ENCODE measurements at places on chromosomes 1 and 21. TPM values are rescaled to one million over a fixed set of nuclear protein-coding genes. Genes with fewer than 3 reads are reported as not detected.

Gene BMP8B
- total RNA-seq, result not detected

Gene NPPB
- total RNA-seq, result not detected

Gene IGSF21
- total RNA-seq, result not detected

Gene NUAK2
- total RNA-seq, result 7.9 TPM

Gene DESI2
- 42.4 TPM for total RNA-seq

Gene KCNE1
- 0.36 TPM for total RNA-seq

Gene PYHIN1
- not detected for total RNA-seq

Gene CLDN14
- total RNA-seq, result 0.26 TPM
